ENCODE measurements at places on chromosomes 3 and 15.

DNA sequence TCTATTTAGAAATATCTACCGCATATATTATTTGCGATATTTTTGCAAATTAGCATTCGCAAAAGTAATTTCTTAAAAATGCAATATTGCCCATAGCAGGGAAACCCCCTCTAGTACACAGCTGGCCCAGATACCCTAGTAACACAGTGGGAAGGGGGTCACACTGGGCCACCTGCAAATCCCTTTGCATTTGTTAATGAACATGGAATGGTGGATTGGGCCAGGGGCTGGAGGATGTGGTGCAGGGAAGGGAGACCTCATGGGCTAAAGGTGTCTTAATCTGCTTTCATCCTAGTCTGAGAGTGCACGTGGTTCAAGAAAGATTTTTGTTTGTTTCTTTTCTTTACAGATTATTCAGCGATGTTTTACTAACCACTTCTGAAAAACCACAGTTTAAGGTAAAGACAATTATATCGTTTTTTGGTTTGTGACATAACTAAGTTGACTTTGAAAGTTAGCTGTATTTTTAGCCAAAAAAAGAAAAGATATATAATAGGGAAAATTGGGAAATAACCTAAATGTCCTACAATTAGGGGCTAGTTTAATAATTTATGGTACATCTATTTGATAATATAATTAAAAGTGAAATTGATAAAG, 30.0 kb downstream of the PDHB start:
- no peak for DNase-seq

GRCh38 chr15:50182219-50183013, 420 bp downstream of the SLC27A2 start:
- peak; percentile 25 for DNase-seq

DNA sequence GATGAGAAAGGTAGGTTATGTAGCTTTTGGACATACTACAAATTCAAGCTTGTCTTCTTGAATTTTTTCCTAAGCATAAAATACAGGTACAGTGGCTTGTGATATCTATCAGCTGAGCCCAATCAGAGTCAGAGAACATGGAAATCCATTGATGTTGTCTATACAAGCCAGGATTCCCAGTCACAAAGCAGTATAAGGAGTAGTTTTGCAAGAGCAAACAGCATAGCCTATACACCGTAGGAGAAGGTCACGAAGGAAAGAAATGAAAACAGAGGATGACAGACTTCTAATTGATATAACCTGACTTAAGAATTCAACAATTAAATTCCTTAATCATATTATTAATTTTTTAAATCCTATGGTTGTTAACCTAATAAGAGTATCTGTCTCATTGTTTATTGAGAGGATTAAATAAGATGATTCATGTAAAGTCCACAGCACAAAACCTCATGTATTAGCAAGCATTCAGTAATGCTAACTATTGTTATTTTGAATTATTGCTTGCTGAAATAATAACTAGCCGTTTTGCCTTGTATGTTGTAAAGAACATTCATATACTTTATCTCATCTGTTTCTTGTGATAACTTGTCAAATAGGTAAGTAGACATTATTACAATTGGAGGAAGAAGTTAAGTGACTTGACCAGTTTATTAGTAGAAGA, 276.6 kb upstream of the ZPLD1 start:
- DNase-seq, result no peak

DNA sequence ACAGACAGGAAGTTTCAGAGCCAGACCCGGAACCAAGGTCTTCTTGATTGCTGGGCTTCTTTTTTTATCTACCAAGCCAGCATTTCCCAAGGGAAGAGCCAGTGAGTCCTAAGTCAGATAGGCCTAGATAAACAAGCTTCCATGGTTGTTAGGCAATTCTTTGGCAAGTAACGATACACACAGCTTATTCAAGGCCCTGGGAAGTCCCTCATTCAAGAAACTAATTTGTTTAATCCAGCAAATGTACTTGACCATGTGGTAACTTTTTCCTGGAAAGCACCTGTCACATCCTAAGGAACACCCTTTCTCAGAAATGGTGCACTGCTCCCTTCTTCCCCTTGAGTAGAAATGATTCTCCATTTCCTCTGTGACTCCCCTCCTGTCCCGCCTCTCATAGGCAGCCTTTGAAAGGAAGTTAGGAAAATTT, 209.9 kb downstream of the ITPR1 start:
- no peak for DNase-seq

- no peak for DNase-seq
Observed at GRCh38 chr3:140770977-140771667, 93.3 kb downstream of the TRIM42 start.

DNA sequence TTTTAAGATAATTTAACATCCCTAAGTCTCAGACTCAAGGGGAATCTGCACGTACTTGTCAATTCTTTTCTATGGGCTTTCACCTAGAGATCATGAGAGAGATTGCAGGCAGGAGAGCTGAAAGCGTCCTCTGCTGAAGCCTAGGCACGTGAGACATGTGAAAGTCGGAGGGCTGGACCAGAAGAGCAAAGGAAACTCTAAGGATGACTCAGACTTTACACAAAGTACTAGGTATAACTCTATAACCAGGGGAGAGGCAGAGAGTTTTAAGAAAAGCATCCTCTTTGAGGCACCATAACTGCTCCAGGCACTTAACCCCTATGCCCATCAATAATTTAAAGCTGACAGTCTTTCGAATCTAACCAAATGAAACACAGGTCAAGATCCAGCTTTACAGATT, 436.6 kb downstream of the VGLL3 start:
- no peak for DNase-seq

DNA sequence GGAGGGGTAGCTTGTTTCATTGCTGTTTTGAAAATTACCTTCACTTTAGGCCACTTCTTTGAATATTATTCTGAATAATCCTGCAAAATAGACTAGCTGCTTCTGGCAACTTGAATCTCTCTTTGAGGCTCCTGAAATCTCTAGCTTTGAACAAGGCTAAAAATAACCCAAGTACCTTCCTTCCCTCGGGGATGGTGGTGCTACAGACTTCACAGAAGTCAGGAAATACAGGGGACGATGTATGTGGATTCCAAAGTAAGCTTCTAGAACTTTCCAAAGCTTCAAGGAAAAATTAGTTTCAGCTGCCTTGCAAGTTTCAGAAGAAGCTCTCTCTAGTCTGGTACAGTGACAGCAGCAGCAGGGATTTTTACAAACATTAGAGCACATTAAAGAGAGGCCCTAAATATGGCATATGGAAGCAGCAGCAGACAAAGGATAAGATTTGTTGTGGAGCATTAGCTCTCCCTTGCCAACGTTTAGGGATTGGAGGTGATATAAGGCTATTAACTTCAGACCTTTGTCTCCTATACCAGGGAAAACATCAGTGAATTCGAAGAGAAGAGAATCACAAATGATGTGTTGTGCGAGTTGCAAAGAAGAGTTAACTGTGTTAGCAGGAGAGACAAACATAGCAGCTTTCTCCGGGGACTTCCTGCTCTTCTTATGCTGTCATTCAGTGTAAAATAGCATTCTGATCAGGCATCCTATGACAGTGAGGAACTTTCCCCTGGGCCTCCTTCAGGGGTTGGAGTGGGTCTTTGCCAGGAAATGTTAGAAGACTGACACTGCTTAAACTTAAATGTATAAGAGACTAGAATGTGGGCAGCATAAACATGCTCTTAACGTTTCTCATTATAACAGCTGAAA, 783.0 kb upstream of the ARPP21 start:
- DNase-seq, result no peak

DNA sequence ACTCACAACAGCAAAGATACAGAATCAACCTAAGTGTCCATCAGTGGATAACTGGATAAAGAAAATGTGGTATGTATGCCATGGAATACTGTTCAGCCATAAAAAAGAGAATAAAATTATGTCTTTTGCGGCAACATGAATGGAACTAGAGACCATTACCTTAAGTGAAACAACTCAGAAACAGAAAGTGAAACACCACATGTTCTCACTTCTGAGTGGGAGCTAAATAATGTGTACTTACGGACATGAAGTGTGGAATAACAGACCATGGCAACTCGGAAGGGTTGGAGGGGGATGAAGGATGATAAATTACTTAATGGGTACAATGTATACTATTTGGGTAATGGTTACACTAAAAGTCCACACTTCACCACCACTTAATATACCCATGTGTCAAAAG, 600.6 kb downstream of the MAGI1 start:
- DNase-seq, result no peak

DNA sequence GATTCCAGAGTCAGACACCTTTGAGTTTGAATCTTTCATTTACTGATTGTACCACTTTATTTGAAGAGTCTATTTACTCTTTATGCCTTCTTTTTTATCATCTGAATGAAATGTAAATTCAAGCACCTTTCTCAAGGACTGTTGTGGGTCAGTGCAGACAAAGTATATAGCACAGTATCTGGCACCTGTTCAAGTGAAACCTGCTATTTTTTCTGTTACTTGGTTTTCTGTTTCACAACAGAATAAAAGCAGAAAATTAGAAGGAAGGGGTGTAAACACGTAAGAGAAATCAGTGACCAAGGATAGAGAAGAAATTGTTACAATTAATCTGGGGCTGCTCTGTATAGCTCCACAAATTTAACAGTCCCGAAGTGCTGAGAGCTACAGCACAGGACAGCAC, 357.4 kb downstream of the RSL24D1 start:
- DNase-seq, result no peak

DNA sequence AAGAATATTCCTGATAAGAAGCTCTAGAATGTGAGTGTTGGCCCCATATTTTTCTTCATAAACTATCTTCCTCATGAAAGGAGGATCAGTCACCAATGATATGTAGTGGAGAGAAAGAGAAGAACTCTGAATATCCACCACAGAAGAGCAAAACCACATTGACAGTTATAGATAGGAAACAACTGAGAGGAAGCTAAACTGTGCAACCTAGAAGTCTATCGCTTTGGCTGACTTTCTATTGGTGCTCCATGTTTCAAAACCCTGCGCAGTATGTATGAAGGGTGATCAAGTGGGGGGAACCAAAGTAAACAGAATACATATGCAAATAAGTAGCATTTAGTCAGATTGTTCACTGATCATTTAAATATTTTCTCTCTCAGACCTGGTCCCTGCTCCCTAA, 41.0 kb upstream of the ZNF280D start:
- DNase-seq, result no peak

GRCh38 chr3:39125841-39126500, 18.5 kb downstream of the TTC21A start:
- DNase-seq, result no peak

DNA sequence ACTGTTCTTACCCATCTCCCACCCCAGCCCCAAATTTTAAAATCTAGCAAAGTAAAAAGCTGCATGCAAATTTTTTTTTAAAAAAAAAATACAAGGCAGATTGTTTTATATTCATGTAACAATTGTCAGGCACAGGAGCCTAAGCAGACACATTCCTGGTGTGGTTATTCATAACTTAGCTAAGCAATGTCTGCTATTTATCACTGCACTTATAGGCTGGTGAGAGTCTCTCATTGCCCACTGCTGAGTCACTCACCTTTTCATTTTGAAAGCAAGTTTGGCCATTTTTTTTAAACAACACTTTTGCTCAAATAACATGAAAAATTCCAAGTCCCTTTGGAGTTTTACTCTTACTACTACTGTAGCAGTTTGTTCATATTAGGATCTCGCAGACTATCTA, 413.9 kb downstream of the RBMS3 start:
- DNase-seq, result no peak

- DNase-seq, result no peak
Observed at GRCh38 chr3:41592753-41593510, 369.0 kb downstream of the ULK4 start.

DNA sequence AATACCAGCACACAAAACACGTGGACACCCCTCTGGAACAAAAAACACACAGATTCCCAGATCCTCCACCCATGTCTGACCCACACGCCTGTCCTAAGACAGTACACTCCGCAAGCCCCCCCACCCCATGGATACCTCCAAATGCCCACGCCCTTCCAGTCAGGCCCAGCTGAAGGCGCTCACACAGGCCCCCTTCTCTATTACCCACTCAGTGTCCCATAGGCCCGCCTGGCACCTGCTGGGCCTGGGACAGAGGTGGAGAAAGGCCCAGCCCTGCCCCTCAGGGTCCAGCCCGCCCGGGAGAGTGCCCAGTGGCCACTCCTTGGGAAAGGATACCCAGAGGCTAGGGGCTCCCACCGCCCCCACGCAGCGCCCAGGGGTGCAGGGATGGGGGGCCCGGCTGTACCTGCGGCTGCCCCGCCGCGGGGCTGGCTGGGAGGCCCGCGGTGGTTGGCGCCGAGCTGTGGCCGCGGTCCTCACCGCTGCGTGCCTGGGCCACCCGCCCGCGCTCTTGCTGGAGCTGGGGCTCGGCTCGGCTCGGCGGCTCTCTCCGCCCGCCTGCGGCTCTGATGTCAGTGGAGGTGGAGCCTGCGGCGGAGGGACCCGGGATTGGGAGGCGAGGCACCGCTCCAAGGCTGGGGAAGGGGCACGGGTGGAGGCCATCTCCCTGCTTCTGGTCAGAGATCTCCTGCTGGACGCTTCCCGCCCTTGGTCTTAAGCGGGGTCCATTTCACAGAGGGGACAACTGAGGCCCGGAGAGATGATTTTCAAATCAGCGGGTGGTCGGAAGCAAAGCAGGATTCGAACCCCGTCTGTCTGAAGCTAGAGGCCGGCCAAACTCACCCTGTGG, at the start of gene CAMK1:
Gene CAMK1 (minus strand): TSS at position 522 of the 850 bp plus-strand sequence. CDS start 2,198 bp downstream, outside the sequence.
- peak; percentile 56 for DNase-seq

- DNase-seq, result no peak
Observed at GRCh38 chr15:81024936-81025335, 24.2 kb downstream of the TLNRD1 start.

- no peak for DNase-seq
Observed at GRCh38 chr15:68053001-68053400, 1.1 kb upstream of the PIAS1 start.

DNA sequence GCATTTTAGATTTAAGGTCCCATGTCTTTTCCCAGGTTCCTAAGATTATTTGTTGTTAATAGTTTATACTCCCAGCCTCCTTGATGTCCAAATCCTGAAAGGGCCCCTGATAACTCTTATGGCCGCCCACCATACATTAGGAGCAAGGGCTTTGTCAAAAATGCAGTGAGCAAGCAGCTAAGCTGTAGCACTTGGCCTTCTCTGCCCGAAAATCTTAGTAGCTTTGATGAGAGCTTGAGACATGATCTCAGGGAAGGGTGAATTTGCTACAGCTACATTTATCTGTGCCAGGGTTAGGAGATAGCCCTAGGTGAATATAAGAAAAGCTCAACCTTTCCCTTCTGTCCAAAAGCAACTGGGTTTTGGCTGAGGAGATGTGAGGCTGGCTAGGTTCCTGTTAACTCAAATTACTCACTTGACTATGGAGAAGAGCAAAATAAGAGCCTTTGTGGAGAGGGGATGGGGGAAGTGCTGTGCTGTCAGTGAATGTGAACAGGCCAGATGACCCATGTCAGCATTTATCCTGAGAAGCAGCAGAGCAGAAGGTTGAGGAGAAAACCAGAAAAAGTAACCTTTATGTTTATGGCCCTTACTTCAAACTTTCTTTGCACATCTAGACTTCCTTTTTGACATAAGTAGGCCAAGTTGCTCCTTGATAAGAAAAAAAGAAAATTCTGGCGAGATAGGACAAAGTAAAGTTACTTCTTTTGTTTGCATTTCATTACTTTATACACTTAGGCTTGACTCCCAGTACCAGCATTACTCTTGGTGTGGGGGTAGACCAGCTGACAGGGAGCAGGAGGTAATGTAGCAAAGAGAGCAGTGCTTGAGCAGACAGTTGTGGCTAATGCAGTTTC, 21.1 kb downstream of the MAPK6 start:
- DNase-seq, result no peak
